ENCODE measurements at places on chromosomes 6 and 20. TPM values are rescaled to one million over a fixed set of nuclear protein-coding genes. Genes with fewer than 3 reads are reported as not detected.

Gene CLPSL1
- total RNA-seq = not detected

Gene CCN2
- total RNA-seq = under 0.01 TPM

Gene FAM83C
- not detected for total RNA-seq

Gene PSMG4
- 11.8 TPM for total RNA-seq

Gene F13A1
- total RNA-seq = 158 TPM

Gene TDRD6
- not detected for total RNA-seq

Gene BCAS4
- total RNA-seq = 13.7 TPM

Gene JPH2
- total RNA-seq = not detected

Gene TNF
- 230 TPM for total RNA-seq

Gene LST1
- total RNA-seq = 200 TPM

Gene LY6G6C
- not detected for total RNA-seq

Gene C20orf202
- total RNA-seq = not detected

Gene ARFGEF3
- under 0.01 TPM for total RNA-seq

Gene FILIP1
- under 0.01 TPM for total RNA-seq

Gene PRRT1
- total RNA-seq = 0.42 TPM

Gene CRIP3
- 0.84 TPM for total RNA-seq

Gene BYSL
- total RNA-seq = 3.8 TPM

Gene ASF1A
- total RNA-seq = 11.2 TPM

Gene PEX3
- total RNA-seq = 10.5 TPM

Gene PRDM13
- under 0.01 TPM for total RNA-seq

Gene PBOV1
- total RNA-seq = not detected

Gene VGLL2
- total RNA-seq = 0.10 TPM

Gene HLA-F
- total RNA-seq = 633 TPM

Gene KCNK15
- total RNA-seq = under 0.01 TPM

Gene CABLES2
- 1.9 TPM for total RNA-seq

Gene CD93
- total RNA-seq = 85.5 TPM

Gene DDO
- total RNA-seq = 0.52 TPM

Gene SLC4A11
- total RNA-seq = 0.21 TPM

Gene DYNLT2
- total RNA-seq = 7.2 TPM

Gene PRR18
- total RNA-seq = not detected

Gene SRF
- 17.0 TPM for total RNA-seq

Gene GSTA2
- not detected for total RNA-seq

Gene MMS22L
- 10.2 TPM for total RNA-seq

Gene BPIFB1
- not detected for total RNA-seq

Gene CYP24A1
- total RNA-seq = 0.10 TPM

Gene MAS1
- 0.10 TPM for total RNA-seq

Gene MUC22
- not detected for total RNA-seq

Gene ZC2HC1B
- total RNA-seq = not detected

Gene NRN1
- 0.31 TPM for total RNA-seq

Gene BCLAF1
- 558 TPM for total RNA-seq

Gene OR2H1
- not detected for total RNA-seq

Gene HLA-DRB5
- total RNA-seq = 8.5 TPM

Gene FRK
- not detected for total RNA-seq

Gene ZNF391
- 0.84 TPM for total RNA-seq

Gene IER3
- 546 TPM for total RNA-seq

Gene CTCFL
- total RNA-seq = not detected
